ENCODE measurements at places on chromosomes 1 and 21.

DNA sequence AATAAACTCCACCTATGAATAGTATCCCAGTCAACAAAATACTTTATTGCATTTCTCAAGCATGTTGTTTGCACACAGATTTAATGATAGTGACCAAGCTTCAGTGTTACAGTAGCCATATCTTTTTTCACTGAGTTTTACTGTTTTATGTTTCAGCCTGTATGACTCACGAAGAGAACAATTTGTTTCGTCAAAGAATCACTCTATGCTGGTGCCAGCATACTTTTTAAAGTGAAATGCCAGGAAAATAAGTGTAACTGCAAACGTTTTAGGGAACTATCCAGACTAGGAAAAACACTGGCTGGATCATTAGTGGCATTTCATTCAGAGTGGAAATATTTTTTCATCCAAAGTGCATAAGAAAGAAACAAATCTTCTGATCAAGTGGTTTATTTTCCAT, 210.8 kb downstream of the COL11A1 start:
- no peak for DNase-seq

DNA sequence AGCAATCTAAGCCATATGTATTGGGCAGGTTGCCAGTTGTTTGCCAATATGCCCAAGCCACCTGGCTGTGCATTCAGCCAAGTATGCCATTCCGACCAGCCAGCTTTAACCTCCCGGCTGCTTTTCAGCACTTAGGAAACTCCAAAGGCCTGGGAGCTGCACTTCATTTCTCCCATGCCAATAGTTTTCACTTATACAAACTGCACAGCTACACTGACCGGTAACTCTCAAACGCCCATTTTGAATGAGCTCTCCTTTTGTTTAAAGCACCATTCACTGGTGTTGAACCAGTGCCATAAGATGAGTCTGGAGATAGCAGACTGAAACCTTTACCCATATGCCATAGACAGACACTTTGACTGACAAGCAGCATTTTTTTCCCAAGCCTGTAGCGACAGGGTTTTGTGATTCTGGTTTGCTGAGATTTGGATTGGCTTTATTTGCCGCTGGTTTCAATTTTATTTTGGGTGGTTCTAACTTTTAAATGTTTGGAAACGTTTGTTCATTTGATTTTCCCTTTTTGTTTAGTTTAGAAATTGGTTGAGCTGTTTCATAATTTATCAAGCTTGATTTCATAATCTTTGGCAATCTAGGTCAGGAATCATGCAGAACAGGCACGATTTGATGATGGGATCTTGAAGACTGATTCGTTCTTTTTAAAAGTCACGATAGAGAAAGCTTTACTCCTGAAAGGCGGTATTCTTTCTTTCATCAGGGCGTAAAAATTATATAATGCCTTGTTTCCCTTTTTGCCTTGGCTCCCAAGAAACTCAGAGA, 144.6 kb downstream of the NFIA start:
- no peak for DNase-seq

DNA sequence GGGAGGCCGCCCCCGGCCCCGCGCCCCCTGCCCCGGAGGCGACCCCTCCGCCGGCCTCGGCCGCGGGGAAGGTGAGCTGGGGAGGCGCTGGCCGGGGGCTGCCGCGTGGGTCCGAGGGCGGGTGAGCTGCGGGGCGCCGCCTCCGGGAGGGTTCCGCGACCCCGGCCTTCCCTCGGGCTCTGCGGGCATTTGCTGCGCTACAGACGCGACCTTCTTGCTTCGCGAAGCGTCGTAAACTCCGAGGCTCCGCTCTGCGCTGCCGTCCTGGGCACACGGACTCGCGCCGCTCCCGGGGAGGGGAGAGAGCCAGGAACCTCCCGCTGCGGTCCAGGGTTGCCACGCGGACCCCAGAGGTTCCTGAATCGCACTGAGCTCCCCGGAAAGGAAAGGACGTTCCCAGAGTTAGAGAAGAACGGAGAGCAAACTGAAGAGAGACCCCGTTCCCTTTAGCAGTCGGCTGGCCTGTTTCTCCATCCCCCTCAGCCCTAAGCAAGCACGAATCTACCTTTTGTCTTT, 345 bp downstream of the SLX9 start:
- no peak for DNase-seq

DNA sequence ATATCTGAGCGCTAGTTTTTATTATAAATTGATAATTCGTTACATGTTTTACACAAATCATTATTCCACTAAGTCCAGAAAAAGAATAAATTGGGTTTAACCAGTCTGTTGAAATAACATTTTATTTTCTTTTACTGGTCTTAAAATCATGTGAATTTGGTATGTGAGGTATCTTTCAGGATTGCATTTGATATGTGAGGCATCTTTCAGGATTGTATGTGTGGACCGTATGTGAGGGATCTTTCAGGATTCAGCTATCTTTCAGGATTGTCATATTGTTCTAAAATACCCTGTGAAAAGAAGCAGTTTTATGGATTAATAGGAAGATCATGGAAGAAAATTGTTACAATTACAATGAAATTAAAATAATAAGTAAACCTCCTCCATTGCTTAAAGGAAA, 42.9 kb downstream of the USP25 start:
- no peak for DNase-seq

GRCh38 chr1:192311281-192311680, 5.5 kb upstream of the RGS21 start:
- no peak for DNase-seq

- DNase-seq, result no peak
Measured at GRCh38 chr1:85465099-85465785, at the start of gene DDAH1. Gene DDAH1, minus strand, starts transcription at chr1:85465159. Its CDS starts 114 bp downstream, at chr1:85465045.

DNA sequence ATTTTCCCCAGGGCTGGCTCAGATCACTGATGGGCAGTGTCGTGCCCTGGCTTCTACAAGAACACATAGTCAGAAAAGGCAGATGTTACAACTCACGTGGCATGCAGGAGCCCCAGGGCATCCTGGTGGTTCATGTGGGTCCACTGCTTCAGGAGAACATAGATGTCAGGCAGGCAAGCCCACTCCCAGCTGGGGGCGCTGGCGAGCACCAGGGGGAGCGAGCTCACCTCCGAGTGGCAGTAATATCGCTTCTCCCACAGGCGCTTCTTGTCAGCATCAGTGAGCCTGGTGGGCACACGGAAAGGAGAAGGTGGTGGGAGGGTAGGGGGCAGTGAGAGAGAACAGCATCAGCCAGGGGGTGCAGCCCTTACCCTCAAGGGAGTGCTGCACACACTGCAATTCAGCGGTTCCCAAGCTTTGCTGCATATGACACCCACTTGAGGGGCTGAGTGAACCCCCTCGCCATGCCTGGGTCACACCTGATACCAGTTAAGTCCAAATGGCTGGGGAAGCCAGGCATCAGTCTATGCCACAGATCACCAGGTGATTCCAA, 34.3 kb upstream of the PPP1R15B start:
- DNase-seq, result peak; percentile 45

GRCh38 chr1:205274041-205274691, 46.4 kb downstream of the TMCC2 start:
- no peak for DNase-seq

DNA sequence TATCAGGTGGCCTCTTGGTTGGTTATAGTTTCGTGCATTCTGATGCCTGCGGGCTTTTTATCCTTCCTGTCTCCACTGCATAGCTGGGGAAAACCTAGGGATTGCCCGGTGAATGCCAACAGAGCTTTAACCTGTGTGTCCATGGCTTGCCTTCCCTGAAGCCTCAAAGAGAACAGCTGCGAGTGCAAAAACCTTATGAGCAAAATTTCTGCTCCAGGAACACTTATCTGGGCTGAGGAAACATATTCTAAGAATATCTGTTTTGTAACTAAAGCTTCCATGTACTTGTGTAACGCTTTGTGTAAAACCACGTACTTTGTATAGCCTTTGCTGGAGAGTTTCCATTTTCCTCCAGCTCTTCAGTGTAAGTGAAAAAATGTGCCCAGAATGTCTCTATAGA, 7.2 kb downstream of the CNST start:
- DNase-seq, result no peak

DNA sequence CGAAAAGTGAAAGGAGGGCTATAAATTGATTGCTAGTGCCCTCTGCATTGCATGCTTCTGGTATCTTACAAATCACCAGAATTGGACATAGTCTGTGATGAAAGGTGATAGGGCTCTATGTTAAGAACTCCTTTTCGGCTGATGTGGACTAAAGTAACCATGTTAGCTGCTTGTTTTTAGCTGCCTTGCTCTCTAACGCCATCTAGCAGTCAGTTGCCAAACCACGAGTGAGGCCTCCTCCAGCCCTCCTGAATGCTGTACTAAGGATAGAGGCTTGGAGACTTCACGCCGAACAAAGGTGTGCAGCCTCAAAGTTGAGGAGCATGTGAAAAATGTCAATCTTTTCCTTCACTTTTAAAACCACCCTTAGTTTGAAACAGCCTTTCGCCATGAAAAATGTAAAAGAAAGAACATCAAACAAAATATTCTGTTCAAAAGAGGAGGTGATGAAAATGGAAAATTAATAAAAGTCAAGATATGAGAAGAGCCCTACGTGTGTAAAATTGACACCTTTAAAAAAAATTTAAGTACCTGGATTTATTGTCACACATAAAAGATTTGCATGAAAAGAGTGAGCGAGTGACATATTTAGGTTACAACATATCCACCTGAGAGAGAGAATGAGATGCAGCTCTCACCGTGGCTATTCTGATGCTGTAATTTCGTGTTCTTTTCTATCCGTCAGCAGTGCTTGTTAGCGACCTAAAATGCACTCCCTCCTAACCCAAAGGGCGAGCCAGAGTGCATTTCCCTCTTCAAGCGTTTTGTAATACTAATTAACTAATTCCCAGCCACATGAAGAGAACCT, 8.1 kb downstream of the LRRC53 start:
- DNase-seq, result peak; percentile 19

GRCh38 chr1:235077571-235078479, 50.8 kb downstream of the TOMM20 start:
- DNase-seq, result no peak

DNA sequence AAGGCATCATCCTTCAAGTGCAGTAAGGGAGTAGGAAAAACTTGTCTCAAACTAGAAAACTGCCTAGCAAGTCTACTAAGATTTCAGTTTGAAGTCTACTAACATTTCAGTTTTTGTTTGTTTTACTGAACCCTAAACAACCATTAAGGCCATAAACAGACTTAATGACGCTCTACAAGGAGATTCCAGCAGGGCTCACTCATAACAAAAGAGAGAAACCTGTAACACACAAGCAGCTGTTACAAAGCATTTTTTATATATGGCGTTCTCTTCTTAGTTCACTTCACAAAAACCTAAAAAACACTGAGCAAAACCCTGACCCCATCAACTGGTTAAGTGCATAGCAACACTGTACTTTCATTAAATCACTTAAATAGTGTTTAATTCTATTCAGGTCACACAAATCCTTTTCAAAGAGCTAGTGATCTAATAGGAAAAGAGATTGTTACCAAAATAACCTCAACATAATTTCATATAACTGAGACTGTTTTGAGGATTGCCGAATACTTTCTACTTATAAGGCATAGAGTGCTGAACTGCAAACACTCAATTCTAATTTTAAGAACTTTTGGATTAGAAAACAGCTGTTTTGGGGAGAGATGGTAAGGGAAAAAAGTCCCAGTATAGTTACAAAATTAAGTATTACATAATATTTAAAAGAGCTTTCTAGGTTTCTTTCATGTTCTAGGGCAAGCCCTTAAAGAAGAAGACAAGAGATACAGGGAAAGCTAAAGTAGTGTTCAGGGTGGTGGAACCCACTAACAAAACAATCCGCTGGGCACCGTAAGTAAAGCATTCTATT, 1.4 kb downstream of the B3GALNT2 start:
- DNase-seq, result no peak

- DNase-seq, result no peak
Measured at GRCh38 chr1:59788825-59789224, 25.9 kb upstream of the HOOK1 start.

DNA sequence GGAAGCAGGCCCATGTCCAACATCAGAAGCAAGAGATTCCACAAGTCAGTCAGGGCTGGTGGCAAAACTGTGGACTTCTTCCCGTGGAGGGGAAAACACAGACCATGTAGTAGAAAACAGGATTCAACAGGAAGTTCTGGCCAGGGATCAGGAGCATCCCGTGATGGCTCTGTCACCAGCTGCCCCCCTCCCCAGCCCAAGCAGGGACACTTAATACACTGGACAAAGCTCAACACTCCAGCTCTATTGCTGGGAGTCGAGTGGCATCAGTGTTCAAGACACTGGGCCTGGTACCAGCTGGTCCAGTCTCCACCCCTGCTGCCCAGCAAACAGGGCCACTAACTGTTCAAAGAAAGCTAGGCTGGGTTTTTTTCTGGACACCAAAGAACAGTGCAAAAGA, 3.7 kb downstream of the SLC45A3 start:
- DNase-seq, result no peak

- DNase-seq, result no peak
Measured at GRCh38 chr21:34201001-34201400, 127.6 kb downstream of the MRPS6 start.

- no peak for DNase-seq
Measured at GRCh38 chr1:214566158-214567104, 15.0 kb upstream of the PTPN14 start.

DNA sequence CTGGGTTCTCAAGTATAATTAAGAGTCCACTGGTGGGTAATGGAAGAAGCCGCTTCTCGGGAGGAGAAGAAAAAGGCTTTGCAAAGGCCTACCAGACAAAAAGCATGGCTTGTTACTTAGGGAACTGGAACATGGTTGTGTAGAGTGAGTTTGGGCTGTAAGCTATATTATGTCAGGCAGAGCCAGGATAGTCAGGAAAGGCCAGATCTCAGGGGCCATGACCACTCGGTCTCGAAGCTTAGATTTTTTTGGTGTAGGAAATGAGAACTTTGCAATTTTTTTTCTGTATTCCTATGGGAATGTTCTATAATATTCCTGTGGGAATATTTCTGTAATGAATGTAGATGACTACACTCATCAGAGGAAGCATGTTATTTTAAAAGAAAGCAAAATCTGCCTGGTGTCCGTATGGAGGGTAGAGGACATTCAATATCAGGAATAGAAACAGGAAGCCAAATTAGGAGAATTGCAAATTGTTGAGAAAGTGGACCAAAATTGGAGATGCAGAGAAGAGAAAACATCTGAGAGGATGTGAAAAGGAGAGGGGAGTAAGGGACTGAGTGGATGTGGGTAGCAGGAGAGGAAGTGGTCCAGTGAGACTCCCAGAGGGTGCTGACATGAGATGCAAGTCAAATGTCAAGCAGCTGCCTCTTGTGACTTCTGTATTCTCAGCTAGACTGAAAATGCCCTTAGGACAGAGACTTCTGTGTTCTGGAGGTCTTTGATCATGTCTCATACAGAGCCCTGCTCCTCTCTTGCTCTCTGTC, 45.2 kb upstream of the HAO2 start:
- DNase-seq, result no peak

GRCh38 chr1:231319080-231319479, 18.6 kb downstream of the EXOC8 start:
- no peak for DNase-seq

DNA sequence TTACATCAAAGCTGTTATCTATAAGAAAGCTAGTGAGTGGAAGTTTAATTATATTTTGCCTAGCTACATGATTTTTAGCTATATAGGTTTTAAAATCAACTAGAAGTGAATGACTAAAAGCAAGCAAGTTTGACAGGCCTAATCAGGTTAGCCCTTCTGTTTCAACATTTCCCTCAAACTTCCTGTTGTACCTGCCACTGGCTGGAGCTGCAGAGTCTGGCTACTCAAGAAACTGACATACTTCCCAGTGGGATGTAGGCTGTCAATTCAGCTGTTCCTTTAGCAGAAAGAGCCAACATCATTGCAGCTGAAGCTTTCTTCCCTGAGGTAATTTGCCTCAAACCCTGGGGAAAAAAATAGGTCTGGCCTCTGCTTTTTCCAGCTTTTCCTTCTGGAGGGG, 87.1 kb upstream of the TNR start:
- no peak for DNase-seq

GRCh38 chr1:16451841-16452528, 11.5 kb downstream of the NECAP2 start:
- DNase-seq, result no peak

GRCh38 chr1:32651461-32652073, 559 bp downstream of the RBBP4 start:
- DNase-seq, result no peak
